ENCODE measurements at places on chromosomes 7 and 10.

DNA sequence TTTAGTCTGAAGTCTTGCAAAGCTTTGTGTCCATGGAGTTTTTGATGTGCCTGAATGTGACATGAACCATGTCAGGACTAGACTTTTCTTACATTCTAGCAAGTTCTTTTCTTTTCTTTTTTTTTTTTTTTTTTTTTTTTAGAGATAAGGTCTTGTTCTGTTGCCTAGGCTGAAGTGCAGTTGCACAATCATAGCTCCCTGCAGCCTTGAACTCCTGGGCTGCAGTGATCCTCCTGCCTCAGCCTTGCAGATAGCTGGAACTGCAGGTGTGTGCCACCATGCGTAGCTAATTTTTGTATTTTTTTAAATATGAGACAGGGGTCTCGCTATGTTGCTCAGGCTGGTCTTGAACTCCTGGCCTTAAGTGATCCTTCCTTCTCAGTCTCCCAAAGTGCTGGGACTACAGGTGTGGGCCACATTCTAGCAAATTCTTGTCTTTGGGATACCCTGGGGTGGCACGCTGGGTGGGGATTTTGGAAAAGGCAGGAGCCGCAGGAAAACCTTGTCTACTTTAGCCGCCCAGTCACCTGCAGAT, 152.8 kb downstream of the SVIL start:
- no peak for DNase-seq

GRCh38 chr7:106679153-106679931, 18.4 kb upstream of the CCDC71L start:
- DNase-seq, result no peak

DNA sequence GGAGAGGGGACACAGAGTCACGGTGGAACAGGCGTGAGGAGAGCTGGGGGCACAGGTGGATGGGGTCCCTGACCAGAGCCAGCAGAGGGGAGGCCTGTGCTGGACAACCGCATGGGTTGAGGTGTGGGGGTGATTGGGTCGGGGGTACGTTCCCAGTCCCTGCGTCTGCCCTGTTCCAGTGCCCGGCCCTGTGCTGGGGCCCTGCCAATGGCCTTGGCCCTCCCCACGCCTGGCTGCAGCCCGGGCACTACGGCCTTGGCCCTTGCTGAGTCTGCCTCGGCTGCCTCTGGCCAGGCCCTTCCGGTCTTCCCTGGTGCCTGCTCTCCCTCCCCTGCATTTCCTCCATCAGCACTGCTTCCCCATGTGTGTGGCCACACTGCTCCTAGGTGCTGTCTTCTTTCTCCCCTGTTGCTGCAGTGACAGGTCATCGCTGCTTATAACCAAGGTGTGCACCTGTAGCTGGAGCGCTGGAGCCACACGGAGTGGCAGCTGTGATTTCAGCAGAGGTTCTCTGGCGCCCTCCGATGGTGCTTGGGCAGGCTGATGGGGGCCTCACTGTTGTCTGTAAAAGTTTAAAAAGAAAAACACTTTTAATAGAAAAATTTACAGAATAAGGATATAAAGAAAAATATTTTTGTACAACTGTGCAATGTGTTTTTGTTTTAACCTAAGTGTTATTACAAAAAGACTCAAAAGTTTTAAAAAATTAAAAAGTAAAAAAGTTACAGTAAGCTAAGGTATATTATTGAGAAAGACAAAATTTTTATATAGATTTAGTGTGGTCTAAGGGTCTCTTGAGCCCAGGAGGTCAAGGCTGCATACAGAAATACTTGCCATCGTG, 45.2 kb upstream of the BHLHA15 start:
- peak; percentile 49 for DNase-seq

DNA sequence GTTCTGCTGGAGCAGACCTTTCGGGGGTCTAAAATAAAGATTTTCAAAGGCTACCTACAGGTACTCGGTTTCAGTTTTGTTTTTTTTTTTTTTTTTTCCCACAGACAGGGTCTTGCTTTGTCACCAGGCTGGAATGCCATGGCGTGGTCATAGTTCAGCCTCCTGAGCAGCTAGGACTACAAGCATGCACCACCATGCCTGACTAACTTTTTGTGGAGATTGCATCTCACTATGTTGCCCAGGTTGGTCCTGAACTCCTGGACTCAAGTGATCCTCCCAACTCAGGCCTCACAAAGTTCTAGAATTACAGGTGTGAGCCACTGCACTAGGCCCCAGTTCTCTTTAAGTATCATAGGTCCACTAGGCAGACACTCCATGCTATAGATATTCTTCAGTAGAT, 34.5 kb downstream of the BAMBI start:
- DNase-seq, result no peak

DNA sequence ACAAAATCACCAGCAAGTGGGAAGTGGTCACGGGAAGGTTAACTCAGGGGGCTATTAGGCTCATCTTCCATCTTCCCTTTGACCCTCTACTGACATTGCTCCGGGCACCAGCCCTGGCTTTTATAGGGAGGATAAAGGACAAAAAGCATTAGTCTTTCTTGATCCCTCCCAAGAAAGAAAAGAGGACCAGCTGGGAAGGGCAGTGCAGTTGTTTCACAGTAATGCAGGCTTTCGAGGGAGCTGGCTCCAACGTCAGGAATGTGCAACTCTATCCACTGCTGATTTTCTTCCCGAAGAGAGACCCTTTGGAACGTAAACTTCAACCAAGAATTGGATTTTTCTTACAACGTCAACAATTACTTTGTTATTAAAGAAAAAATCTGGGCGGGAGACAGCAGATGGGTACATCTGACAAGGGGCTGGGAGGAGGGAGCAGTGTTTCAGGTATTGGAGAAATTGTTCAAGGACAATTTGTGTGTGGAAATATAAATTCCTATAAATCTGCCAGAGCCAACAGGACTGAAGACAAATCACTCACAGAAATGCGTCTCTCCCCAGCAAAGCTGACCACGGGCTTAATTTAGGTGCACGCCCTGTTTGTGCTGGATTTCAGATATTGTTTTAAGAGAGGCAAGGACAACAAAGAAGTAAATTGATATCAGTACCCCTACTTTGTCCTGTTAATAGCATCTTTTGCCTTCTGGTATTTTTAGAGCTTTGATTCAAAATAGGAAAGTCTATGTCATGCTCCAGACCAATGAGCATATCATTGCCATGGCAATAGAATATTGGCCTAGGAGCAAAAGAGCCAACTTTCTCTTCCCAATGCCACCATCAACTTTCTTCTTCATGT, 23.4 kb upstream of the ARID5B start:
- no peak for DNase-seq

GRCh38 chr7:11638011-11638774, 193.8 kb downstream of the THSD7A start:
- DNase-seq, result no peak

All from activated CD4-positive, alpha-beta T cell treated with anti-CD3 and anti-CD28 coated beads for 4 hours (primary cell).